ENCODE measurements at places on chromosomes 7 and 10.
A peak's percentile ranks its signal among the peaks of the same experiment; 100 is the strongest.

- DNase-seq: no peak
Measured at GRCh38 chr7:80735330-80735729, 96.9 kb downstream of the CD36 start.

- DNase-seq: no peak
Measured at GRCh38 chr7:23129036-23129435, 23.5 kb downstream of the KLHL7 start.

GRCh38 chr7:134804351-134804750, 24.9 kb downstream of the CALD1 start:
- DNase-seq: no peak

DNA sequence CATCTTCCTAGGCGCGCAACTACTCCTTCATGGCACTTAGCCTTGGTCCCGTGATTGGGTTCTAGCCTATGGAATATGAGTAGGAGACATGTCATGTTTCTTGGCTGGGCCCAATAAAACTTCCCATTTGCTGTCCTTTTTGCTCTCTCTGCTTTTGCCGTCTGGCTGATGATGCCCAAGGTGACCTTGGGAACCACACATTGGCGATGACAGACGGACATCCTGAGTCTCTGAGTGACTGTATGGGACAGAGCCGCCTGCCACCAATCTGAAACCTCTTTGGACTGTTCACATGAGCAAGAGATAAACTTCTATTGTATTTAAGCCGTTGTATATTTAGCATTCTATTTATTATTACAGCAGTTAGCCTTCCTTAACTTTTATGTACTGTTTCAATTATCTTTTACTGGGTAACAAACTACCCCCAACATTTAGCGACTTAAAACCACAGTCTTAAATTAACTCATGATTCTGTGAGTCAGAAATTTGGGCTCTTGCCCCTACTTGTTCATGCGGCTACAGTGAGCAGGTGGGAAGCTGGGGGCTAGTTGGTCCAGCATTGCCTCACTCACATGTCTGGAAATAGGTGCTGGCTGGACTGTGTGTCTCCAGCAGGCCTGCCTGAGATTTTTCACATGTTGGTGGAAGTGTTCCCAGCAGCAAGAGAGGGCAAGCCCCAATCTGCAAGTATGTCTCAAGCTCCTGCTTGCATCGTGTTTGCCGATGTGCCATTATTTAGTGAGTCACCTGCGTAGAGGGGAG, 71.7 kb downstream of the NOD1 start:
- DNase-seq: no peak

DNA sequence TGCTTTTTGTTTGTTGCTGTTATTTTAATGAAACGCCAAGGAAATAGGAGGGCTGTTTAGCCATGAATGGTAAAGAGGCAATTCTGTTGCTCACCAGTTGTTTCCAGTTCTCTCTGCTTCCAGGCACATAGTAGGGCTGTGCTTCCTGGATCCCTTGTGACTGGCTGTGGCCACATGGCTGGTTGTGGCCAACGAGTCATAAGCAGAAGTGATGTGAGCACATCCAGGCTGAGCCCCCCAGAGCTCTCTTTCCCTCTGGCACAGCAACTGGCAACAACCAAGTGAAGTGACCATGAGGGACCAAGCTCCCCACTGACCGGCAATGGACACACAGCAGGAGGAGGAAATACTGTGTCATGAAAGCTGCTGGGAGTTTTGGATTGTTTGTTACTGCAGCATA, 10.3 kb downstream of the GRID1 start:
- DNase-seq: no peak

- DNase-seq: no peak
Measured at GRCh38 chr10:121566755-121567154, 31.5 kb downstream of the FGFR2 start.

DNA sequence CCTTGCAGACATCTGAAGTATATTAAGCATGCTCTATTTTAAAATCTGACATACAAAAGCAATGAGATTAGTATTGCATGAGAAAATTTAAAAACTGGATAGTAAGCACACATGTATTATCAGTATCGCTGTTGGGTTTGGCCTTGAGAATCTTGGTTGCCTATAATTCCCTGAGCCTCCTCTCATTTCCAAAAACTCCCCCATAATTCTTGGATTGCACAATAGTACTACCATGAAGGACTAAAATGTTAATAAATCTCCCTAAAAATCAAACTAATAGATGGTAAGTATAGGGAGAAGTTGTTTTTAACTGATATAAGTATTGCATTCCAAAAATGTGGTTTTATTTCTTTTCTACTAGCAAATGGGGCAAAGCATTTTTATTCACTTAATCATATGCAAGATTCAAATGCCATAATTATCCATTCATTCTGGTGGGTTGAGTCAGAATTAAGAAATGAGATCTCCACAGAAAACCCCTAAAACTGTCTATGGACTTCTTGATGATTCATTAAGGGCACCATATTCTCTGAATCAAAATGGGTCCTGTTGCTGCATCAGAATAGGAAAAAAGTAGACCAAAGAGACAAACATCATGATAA, 10.3 kb upstream of the VIM start:
- DNase-seq: no peak

DNA sequence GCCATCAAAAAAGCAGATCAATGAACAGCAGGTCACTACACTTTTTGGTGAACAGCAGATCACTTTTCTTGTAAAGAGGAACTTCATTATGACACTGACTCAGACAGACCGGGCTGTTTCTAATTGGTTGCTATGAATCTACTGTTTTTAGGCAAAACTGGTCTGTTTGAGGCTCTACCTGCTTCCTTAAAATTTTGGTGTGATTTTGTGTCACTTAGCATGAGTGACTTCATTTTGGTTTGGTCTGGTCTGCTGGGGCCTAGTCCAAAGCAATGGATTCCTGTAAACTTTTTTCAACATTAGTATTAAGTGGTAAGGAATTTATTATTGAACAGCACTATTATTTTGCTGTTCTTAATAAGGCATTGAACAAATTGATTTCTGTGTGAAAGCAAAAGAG, 41.8 kb upstream of the C10orf71 start:
- DNase-seq: no peak

DNA sequence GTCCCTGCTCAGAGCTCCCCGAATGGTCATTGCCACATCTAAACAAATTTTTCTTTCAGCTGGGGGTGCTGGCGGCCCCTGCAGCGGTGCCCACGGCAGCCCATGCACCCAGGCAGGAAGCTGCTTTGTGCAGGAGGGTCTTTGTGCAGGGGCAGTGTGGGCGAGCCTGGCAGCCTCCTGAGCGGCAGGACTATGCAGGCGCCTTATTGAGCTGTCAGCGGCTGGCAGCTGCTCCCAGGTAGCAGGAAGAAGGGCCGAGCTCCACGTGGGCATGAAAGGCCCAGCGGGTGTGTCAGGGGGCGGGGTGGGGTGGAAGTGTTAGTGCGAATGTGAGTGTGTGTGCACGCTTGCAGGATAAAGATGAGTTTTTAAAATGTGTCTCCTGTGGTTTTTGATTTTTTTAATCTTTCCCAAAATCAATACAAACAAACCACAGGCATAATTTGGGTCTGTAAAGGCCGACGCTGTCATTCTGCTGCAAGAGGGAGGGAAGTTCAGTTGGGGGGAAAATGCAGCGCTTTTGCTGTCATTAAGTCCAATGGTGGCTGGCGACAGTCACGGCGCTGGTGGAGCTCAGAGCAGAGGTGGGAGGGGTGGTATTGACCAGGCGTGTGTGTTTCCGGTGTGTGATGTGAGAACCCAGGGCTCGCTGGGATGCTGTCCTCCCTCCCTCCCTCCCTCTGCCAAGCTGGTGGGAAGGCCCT, 83.9 kb downstream of the LHPP start:
- DNase-seq: peak; percentile 74

Measured in NCI-H1092 (cell line).